H54 (cell line): ENCODE measurements at places on chromosomes 16 and 17.

DNA sequence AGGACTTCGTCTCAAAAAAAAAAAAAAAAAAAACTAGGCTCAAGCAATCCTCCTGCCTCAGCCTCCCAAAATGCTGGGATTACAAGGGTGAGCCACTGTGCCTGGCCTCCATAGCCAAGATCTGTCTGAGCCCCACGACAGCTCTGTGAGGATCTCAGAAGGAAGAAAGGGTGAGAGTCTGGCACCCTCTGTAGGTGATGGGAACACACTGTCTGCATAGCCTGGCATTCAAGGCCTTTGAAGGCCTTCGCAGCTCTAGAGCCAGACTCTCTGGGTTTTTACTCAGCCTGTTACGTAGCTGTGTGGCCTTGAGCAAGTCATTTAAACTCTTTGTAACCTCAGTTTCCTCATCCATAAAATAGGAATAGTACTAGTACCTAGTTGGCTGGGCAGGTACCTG is 6.3 kb upstream of the XPO6 start:
- peak; percentile 40 for DNase-seq

DNA sequence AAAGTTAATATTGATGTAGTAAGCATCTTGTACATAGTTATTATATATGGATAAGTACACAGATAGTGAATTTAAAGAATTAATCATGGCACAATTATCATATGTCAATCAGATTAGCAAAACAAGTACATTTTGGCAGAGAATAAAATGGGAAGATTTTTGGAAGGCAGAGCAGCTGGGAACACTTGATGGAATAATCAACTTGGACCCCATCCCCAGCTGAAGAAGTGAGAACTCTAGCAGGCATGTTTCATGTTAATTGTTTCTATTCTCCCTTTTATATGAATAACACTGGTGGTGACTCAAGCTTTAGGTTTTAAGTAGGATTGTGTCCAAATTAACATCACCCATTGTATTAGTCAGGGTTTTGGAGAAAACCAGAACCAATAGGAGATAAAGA is 198.7 kb downstream of the KCNJ2 start:
- DNase-seq = no peak

DNA sequence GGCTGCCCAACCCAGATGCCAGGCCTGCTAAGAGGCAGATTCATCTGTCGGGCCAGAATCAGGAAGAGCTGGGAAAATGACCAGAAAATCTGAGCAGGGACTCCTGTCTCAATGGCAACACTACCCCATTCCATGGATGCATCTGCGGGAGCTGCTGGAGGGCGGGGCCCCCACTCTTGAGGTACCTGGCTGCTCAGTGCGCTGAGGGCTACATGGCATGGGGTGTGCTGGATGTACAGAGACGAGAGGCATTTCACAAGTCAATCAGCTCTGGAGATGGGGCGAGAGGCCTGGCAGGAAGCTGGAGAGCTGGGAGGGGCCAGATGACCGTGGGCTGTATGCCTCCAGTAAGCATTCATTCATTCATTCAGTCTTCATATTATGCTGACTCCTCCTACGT is 6.4 kb downstream of the SDK2 start:
- no peak for DNase-seq

GRCh38 chr17:31830971-31831858 is 27.8 kb downstream of the COPRS start:
- DNase-seq = no peak

DNA sequence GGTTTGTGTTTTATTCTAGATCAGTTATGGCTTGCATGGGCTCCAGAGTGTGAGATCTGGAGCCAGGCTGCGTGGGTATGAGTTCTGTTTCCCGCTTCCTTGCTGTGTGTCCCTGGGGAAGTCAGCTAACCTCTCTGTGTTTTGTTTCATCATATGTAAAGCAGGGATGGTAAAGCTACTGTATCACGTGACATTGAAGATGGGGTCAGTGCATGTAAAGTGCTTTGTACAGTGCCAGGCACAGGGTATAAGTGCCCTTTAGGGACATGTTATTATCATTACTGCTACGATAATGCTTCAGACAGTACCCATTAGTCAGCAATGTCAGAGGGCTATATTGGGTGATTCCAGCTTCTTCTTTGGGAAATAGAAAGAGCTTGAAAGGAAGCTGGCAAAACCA is 186.2 kb downstream of the FOXL1 start:
- no peak for DNase-seq

DNA sequence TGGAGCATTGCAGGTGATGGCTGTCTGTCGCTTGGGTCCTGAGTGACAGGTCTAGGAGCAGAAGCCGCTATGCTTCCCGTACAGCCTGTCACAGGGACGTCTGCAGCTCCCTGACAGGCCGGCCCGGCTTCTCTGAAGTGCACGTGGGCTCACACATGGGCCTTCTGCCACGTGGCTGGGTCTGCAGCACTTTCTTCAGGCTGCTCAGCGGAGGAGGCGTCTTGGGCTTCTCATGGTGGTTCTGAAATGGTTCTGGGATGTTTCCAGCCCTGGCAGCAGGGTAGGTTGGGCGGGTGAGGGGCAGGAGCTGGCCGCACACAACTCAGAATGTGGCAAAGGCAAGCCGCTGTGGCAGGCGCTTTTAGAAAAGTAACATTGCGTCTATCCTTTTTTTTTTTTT is 80.3 kb upstream of the ZNF750 start:
- DNase-seq = no peak

DNA sequence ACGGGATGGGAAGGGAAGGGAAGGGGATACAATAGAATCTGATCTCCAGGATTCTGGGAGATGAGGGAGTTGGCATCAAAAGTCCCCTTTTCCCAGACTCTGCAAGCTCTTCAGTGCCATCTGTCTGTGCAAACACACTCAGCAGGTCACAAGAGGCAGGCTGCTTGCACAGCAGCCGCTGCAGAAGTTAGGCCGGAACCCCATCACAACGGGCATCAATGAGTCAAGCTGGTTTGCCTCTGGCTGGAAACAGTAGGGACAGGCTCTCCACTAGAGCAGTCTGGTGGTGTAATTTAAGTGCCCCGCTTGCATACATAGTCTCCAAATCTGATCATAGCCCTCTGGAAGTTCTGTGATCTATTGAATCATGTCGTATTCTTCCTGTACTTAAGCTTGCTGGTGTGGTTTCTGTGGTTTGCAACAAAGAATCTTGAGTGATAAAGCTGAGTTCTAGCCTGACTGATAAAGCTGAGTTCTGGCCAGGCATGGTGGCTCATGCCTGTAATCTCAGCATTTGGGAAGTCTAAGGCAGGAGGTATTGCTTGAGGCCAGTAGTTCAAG is 33.7 kb upstream of the KDM8 start:
- peak; percentile 52 for DNase-seq

GRCh38 chr17:58339755-58340404 is 11.3 kb upstream of the TSPOAP1 start:
- DNase-seq = no peak

- DNase-seq = no peak
These were observed 680 bp upstream of the CCL15 start for GRCh38 chr17:36001862-36002603.

DNA sequence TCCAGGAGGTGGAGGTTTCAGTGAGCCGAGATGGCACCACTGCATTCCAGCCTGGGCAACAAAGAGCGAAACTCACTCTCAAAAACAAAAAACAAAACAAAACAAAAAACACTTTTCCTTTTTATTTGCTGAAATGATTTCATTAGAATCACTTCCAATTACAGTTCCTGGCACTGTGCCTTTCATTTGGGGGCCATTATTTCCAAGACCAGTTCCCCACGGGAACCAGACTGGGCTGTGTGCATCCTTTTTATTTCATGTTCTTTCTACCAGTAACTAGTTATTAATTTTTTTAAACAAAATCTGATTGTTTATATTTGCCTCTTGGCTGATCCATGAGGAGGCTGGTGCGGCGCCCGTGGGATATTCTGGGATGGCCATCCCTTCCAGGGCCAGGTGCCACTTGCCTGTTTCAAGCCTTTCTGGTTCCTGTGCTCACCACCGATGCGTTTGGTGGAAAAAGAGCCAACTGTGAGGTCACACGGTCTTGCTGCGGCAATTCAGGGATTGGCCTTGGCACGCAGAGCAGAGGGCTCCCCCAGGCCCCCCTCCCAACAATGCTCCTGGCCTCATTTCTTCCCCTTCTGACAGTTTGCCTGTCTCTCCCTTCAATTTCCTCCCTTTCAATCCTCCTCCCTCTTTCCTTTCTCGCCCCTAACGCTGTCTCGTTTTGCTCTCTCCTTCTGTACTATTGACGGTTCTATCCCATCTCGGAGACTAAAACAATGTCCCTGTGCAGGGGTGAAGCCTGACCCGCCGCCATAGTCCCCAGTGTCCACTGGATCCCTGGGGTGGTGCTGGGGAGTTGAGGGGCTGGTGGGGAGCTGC is 13.4 kb downstream of the UBALD1 start:
- DNase-seq = no peak

DNA sequence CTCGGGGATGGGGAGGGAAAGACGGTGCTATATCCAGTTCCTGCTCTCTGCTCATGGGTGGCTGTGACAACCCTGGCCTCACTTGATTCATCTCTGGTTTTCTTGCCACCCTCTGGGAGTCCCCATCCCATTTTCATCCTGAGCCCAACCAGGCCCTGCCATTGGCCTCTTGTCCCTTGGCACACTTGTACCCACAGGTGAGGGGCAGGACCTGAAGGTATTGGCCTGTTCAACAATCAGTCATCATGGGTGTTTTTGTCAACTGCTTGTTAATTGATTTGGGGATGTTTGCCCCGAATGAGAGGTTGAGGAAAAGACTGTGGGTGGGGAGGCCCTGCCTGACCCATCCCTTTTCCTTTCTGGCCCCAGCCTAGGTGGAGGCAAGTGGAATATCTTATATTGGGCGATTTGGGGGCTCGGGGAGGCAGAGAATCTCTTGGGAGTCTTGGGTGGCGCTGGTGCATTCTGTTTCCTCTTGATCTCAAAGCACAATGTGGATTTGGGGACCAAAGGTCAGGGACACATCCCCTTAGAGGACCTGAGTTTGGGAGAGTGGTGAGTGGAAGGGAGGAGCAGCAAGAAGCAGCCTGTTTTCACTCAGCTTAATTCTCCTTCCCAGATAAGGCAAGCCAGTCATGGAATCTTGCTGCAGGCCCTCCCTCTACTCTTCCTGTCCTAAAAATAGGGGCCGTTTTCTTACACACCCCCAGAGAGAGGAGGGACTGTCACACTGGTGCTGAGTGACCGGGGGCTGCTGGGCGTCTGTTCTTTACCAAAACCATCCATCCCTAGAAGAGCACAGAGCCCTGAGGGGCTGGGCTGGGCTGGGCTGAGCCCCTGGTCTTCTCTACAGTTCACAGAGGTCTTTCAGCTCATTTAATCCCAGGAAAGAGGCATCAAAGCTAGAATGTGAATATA is 4.8 kb upstream of the LASP1NB start:
- no peak for DNase-seq

DNA sequence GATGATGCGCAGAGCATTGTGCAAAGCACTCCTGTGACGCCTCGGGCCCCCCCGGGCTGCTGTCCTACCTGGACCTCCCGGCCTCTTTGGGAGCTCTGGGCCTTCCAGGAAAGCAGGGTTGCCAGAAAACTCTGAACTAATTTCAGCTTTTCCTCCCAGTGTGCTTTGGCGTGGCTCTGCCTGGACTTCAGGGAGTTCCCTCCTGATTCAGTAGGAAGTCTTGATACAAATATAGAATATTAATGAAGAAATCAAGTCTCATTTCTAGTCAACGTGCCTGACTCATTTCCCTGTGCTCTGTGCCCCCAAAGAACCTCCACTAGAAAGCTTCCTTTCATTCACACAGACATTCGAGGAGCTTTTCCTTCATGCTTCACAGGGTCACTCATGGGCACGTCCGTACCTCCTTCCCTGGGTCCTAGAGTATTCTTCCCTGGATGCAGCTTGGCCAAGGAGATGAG is 84.0 kb upstream of the NOL11 start:
- no peak for DNase-seq

DNA sequence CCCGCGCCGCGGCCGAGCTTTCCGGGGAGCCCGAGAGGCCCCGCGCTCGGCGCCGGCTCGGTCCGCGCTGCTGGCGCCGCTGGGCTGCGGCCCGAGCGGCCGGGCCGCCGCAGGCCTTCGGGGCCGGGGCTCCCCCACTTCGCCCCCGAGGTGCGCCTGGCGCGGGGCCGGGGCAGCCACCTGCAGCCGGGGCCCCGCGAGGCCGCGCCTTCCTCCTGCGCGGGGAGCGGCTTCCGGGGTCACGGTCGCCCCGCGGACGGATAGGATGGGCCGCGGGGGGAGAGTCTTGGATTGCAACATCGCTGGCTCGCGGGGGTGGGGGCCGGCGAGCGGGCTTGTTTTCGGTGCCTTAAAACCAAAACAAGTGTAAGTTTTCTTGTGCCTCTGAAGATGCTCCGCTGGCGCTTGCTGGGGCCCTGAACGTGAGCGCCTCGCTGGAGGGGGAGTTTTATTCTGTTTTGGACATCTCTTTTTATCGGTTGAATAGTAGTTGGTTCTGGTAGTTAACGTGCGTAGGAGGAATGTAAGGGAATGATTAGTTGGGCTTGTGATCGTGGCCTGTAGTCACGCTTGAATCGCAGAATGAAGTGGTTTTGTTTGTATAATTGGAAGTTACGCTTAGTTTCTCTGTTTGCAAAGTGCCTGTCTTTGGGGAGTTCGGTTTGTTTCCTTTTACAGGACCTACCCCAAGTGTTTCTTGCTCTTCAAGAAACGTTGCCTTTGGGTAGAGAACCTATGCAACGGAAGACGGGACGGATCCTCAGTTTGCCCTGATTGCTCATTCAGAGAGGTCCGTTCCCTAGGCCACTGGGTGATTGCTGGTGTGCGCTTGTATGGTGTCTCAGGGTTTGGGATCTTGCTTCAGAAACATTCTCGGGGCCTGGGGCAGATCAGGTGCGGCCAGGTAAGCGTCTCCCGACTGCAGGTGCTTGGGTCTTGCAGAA is 724 bp downstream of the UBE2I start:
- no peak for DNase-seq

DNA sequence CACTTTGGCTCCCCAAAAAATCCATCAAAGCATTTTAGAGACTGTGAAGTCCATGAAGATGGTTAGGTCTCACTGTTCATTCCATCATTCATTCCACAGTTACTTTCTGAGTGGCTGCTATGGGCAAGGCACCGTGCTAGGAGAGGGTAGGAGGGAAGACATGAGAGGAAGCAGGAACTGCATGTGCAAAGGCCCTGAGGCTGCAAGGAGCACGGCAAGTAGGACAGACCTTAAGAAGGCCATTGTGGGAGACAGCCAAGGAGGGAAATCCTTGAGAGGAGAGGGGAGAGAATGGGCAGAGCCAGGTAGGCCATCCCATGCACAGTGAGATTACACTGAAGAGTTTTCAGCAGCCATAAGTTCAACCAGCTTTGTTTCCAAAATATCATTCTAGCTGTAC is 196.2 kb upstream of the DYNLRB2 start:
- no peak for DNase-seq

GRCh38 chr17:45666046-45666600 is 118.0 kb upstream of the CRHR1 start:
- DNase-seq = no peak

DNA sequence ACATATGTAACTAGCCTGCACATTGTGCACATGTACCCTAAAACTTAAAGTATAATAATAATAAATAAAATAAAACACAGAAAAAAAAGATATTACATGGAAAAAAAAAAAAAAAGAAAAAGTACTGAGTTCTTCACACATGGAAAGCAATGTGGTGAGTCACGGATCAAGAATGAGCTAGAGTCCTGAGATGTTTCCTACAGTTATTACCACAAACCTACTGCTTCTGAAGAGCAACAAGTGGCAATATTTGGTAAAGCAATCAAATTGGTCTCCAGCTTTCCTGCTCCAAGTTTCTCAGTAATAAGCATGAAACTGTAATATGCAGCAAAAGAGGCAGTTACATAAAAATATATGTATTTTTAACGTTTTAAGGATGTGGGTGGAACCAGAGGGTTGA is 223.3 kb upstream of the SALL1 start:
- DNase-seq = peak; percentile 6
